Parietal lobe (tissue), 2 donors: ENCODE measurements at places on chromosomes 5 and 9. TPM values are rescaled to one million over a fixed set of nuclear protein-coding genes. Genes with fewer than 3 reads are reported as not detected.

Gene BHMT2
- not detected for total RNA-seq

Gene SH3TC2
- total RNA-seq, result 1.6 TPM

Gene OR13D1
- total RNA-seq, result not detected

Gene CBY3
- not detected for total RNA-seq

Gene KIAA1958
- 31.6 TPM for total RNA-seq
